Motor neuron (in vitro differentiated cells): ENCODE measurements at places on chromosomes 2 and 18. TPM values are rescaled to one million over a fixed set of nuclear protein-coding genes. Genes with fewer than 3 reads are reported as not detected.

The ABCG8 gene
- total RNA-seq: 0.14 and 0.30 TPM in 2 replicates

The KLHL14 gene
- total RNA-seq: 3.4 and 3.6 TPM in 2 replicates

The PRKAG3 gene
- total RNA-seq: 0.14 and 0.19 TPM in 2 replicates

The ACTR2 gene
- 163 and 237 TPM in 2 replicates for total RNA-seq

The TMBIM1 gene
- total RNA-seq: 49.9 and 54.8 TPM in 2 replicates

The KCNF1 gene
- total RNA-seq: 0.31 and 0.50 TPM in 2 replicates

The FAM237A gene
- total RNA-seq: not detected in 2 replicates

DNA sequence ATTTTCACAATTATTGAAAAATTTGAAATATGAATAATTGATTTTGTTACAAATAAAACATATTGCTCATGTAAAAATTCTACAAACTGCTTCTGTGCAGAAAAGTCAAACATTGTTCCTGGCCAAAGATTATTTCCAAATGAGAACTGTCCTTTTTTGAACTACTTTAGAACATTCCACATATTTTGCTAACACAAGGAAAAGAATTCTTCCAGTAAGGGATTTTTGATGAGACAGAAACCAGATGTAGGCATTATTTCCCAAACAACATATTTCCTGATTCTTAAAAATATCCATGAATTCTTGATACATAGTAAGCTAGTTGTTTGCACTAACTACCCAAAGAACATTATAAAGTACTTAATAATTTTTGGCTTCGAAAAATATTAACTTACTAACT, 715.2 kb downstream of the CCDC85A start:
- no peak for ATAC-seq

- no peak for ATAC-seq
Measured at GRCh38 chr2:162890690-162891311, 52.2 kb upstream of the KCNH7 start.

DNA sequence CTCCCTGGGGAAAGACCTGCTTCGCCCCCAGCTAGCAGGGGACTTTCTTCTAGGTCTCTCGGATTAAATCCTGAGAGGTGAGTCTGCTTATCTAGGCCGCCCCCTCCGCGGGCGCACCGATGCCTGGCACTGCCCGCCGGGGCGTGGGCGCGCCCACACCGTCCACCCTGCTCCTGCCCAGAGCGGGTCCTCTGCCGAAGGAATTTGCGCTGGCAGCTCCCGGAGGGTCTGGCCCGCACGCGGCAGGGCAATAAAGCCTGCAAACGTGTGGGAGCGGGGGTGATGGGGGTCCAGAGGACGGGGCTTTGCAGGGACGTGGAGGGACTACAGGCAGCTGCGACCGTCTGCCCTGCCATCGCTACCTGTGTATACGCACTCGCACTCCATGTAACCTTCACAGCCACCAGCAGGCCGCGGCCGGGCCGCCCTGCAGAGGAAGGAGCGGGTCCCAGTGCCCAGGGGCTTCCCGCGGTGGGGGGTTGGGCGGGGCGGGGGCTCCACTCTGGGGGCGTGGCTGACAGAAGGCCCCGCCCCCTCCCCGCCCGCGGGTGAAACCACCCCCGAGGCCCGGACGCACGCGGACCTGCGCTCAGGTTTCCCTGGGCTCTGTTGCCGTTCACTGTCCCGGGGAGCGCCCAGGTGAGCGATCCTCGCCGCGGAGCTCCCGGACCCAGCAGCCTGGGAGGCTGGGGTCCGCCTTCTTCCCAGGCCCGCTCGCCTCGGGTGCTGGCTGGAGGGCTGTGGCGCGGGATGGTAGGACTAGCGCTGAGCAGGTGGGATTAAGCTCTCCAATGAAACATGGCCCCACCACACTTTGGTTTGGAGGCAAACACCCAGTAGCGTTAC, 174.5 kb upstream of the HS6ST1 start:
- ATAC-seq: no peak

- ATAC-seq: peak; percentile 91
Measured at GRCh38 chr2:156892467-156893281, 364.8 kb upstream of the GALNT5 start.

DNA sequence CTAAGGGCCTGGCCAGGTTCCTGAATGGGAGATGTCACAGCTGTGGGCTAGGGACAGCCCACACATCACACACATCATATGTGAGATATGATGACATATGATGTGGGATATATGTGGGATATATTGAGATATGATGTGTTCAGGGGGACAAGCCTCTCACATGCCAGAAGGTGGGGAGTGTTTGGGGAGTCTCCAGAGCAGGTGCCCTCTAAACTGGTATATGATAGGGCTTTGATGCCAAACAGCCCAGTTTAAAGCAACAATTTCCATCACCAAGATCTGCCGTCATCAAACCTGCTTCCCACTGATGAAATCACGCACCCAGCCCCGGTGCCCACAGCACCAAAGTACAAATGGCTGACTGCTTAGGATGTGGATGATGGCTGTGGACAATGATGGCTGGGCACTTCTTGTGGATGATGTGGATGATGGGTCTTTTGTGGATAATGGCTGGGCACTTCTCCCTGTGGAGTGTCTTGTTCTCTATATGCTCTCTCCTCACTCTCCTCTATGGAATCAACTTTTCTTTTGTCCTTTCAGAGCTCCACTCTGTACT, 50.9 kb downstream of the FBLN7 start:
- no peak for ATAC-seq

DNA sequence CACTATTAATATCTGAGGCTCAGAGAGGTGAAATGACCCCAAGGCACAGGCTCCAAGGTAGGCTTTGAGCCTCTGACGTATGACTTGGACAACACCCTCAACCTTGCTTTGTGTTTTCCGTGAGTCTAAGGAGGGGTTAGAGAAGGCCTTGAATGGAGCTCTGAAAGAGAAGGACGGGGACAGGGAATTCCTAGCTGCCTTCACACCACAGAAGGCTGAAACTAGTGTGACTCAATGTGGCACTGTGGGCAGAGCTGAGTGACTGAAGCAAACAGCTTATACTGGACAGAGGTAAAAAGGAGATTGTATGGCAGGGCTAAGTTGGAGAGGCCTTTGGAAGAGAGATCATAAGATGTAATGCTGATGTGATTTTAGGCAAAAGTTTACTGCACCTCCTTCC, 3.5 kb upstream of the NCK2 start:
- no peak for ATAC-seq

DNA sequence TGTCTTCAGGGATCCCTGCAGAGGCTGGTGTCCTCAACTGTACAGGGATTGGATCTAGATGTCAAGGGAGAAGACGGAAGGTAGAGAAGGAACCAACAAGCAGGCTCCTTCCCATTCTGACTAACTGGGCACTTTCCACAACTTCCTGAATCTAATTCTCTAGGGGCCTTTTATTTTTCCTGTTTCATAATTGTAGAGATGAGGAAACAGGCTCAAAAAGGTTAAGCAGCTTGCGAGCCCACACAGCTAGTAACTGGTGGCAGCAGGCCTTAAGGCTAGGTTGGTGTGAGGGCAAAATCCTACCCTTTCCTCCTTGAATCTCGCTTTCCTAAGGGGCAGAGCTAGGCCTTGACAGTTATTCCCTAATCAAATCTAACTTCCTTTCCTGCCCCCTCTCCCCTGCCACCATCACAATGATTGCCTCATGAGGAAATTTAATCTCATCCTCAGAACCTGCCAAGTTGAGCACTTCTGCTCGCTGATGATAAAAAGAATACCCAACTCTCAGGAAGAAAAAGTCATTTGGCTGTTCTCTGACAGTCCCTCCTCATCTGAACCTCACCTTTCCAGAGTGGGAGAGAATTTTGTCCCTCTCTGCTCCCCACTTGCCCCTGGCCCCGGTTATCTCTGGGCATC, 35.7 kb upstream of the POLE4 start:
- ATAC-seq: no peak

DNA sequence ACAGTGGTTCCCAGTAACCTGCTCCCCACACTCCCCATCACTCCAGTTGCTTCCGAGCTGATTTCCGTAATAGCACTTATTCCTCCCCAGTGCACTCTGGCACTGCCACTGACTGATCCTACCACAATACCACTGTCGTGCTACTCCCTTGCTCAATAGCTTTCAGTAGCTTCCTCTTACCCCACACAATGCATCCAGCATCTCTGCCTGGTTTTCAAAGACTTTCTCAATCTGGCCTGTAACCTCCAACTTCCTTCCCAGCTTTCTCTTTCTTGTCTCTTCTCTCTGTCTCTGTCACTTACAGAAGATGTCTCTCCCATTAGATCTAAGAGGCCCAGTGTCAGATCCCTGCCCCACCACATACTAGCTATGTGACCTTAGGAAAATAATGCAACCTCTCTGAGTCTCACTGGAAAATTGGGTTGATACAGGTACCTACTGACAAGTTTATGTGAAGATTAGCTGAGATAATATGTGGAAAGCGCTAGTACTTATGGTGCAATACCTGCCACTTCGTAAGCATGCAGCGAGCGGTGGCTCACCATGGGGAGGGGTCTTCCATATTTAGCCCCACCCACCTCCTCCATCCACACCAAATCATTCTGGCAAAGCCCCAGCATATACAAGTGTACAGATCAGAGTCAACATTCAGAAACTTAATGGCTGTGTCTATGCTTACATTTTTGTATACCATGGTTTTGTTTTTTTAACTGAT, 36.7 kb downstream of the SFXN5 start:
- ATAC-seq: no peak

- ATAC-seq: peak; percentile 53
Measured at GRCh38 chr2:240205772-240206171, 65.3 kb upstream of the OTOS start.

DNA sequence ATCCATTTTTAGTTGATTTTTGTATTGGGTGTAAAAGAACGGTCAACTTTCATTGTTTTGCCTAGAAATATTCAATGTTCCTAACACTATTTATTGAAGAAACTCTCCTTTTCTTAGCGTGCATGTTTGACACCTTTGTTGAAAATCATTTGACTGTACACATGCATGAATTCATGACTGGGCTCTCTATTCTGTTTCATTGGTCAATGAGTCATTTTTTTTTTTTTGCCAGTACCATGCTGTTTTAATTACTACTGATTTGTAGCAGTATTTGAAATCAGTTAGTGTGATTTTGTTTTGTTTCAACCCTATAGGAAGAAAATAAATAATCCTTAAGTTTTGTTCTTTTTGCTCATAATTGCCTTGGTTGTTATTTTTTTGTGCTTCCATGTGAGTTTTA, 828.7 kb downstream of the SUCLG1 start:
- ATAC-seq: no peak

- no peak for ATAC-seq
Measured at GRCh38 chr2:28601616-28602015, 105.8 kb downstream of the PLB1 start.

DNA sequence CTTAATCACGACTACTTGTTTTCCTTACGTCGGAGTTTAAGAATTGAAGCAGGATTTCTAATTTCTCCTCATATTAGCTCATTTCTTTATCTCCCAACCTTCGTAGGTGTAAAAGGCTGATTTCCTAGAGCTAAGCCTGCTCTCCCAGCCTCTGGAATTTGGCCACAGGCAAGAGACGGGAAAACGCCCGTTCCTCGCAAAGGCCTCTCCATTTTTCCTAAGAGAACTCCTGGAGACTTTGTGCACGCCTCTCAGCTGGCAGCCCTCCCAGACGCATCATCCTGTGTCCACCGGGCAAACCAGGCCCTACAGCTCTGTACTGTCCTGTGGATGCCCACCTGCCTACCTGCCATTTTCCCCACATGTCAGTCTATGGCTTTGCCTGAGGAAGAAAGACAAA, 106.3 kb downstream of the FTCDNL1 start:
- no peak for ATAC-seq

DNA sequence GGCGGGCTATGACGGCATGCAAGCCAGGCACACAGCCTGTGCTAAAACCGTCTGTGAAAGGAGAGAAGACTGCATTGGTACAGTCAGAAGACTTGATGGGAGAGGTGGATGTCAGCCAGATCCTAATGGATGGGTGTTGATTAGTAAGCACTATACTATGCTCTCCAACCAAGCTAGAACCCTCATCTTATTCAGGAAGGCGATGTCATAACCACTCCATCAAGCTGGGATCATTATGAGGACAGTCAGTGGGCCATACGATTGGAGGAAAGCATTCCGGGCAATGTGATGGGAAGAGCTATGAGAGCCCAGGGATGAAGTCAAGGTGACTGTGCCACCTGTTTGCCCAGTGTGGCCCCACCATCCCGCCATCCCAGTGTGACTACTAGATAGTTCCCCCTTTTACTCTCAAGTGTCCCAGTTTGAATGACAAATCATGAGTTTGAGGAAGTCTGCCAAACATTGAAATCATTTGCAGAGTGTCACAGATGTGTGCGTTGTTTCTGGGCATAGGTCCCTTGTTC, 66.4 kb downstream of the MRPS9 start:
- ATAC-seq: no peak

DNA sequence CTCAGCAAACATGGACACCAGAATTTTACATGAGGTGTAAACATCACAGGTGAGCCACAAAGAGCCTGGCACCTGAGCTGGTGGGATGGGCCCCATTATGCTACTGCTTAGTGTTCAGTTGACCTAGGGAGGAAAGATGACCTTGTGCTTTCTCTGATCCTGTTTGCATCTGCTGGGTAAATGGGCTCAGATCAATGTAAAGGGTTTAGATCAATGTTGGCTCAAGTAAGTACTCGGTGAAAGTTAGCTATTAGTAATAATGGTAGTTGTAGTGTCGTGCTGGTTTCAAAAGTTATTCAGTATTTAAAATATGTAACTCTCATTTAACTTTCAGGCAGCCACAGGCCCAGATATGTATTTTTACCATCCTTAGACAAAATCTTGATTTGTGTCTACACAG, 19.8 kb downstream of the ABHD3 start:
- ATAC-seq: no peak

DNA sequence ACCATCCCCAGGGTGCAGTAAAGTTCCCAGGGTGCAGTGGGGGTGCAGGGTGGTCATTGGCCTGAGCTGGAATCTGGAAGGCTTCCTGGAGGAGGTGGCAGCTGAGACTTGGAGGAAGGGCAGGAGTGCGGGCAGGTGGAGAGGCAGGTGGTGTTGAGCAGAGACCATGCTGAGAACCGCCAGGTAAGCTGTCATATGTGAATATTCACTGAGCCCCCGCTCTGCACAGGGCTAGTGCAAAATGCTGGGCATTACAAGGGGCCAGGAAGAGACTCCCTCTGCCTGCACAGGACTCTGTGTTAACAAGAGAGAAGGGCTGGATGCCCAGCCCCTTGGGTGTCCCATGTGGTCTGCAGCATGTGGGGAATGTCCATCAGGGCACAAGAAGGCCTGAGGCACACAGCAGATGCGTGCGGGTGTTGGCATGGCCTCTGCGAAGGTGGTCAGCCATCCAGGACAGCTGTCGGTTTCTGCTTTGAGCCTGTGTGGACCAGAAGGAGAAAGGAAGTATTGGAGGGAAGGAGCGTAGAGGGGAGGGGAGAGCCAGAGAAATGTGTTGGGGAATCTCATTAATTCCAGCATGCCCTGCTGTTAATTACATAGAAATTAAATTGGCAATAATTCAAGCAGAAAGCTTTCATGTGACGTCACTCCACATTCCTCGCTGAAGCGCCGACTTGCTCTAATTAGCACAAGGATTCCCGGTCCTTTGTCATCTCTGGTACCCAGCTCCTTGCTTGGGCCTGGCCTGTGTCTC, 62.8 kb upstream of the OTOS start:
- peak; percentile 36 for ATAC-seq

GRCh38 chr2:97718051-97718882, 4.9 kb downstream of the ZAP70 start:
- ATAC-seq: no peak

GRCh38 chr2:27086724-27087593, at the start of gene KHK:
KHK (plus strand) TSS chr2:27086772; CDS start chr2:27087260, 488 bp downstream.
- peak; percentile 28 for ATAC-seq
